ENCODE measurements at places on chromosomes 4 and X.
A peak's percentile ranks its signal among the peaks of the same experiment; 100 is the strongest.

GRCh38 chrX:152895724-152896420, 2.0 kb upstream of the ZNF185 start:
- no peak for DNase-seq

DNA sequence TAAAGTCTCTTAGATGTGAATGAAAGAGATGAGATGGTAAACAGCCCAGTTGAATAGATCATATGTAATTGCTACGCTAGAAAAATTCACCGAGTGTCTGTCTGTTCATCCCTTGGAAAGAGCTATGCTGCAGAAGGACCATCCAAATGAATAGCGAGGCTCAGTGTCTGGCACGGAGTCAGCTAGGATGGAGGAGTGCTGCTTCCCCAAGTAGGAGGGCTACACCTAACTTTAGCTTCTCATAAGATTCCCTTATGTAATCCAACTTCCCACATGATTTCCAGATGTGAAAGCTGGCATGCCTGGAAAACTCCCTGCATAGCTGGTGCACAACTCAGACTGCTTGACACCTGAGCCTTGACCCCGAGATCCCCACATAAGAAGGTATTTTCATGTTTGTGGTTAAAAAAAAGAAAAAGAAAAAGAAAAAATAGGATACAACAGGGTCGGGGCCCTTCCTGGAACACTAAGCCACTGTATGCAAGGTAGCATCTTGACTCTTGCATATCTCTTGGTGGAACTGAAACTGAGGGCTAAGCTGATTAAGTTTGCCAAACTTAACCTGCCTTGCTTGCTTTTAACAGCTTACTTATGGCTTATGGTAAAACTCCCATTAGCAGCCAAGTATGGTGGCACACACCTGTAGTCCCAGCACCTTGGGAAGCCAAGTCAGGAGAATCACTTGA, 82.3 kb downstream of the FREM3 start:
- DNase-seq, result no peak

- DNase-seq, result no peak
Measured at GRCh38 chrX:129099207-129099606, 424.1 kb downstream of the SMARCA1 start.

DNA sequence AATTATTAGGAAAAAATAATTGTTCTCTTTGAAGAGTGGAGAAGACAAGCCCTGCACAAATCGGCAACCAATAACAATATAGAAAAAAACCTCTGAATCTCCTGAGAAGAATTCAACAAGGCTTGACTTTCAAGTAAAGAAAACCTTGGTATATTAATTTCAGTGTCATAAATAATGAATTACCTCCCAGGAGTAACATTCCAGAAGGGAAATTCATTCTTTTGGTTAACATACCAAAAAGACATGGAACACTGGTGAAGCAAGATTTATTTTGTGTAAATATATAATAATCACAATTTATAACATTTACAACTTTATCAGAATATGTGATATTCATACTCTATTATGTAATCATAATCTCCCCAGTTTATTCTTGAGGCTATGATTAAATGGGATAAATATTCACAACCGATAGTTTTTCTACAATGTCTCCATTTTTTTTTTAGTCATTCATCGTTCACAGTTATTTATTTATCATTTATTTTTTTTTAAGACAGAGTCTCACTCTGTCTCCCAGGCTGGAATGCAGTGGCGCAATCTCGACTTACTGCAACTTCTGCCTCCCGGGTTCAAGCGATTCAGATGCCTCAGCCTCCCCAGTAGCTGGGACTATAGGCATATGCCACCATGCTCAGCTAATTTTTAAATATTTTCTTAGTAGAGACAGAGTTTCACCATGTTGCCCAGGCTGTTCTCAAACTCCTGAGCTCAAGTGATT, 53.0 kb upstream of the RPS6KA6 start:
- DNase-seq, result no peak

DNA sequence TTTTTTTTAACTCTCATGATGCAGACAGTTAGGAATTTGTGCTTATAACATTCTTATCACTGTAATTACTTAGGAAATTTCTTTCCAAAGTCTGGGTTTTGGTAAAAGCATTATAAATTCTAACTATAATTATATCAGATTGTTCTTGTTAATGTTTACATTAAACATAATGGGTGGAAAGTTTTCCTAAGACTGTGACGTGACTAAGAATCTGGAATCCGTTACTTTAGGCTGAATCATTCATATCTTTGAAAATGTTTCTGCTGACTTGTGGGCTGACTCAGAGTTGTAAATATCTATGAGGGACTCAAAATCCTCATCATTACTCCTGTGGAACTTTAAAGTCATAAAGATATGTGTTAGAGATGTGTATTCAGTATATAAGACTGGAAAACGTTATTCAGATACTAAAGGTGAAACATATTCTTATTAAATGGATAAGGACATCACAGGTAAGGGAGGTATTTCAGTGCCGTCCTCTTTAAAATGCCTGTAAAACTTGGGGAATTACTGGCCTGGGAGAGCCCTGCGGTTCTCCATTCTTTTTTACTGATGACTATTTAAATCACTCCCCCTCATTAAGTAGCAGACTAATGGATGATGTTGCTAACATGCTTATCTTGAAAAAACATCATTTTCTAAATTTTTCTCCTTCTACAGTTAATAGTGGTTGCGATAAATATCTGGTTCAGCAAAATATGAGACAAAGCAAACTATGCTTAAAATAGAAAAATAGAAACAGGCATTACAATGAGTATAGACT, 159.0 kb downstream of the DCLK2 start:
- DNase-seq, result no peak

DNA sequence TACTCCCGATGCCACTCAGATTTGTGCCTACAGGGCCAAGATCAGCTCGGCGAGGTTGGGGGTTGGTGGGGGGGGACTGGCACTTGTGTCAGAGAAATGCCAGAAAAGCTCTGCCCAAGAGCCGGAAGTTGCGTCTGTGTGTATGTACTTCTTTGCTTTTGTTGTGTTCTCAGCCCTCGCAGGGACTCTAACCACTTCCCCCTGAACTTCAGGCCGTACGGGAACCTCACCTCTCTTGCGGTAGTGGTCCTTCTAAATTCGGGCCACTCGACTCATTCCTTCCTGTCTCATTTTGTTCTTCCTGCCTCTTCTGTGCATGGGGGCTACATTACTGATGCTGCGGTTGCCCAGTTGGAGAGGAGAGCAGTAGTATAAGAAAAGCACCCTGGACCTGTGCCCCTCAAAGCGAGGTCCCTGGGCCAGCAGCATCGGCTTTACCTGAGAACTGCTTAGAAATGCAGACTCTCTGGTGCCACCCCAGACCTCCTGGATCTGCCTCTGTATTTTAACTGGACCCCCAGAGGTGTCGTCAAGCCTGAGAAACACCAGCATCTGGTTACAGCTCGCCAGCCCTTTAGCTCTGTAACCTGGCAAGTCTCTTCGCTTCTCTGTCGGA, 146.3 kb upstream of the RPS6KA3 start:
- no peak for DNase-seq

DNA sequence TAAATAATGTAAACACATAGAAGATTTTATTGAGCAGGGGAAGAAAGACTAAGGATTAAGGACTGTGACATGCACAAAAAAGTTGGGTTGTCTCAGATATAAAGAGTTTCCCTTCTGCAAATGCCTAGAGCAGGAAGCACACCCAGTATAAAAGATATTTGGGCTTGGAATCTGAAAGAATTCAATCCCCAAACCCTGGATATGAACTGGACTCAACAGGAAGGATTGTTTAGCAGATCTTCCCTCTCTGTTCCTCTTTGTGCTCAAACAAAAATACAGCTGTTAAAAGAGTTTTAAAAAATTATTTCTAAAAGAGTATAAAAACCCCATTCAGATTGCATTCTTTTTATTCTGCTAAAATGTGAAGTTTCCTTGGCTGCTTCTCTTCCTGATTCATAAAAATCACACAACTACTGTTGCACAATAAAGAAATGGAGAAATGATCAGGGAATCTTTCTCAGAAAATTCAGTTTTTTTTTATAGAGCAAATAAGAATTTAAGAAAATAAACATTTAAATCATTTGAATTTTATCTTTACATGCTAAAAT, 71.4 kb downstream of the PDLIM5 start:
- DNase-seq, result no peak

DNA sequence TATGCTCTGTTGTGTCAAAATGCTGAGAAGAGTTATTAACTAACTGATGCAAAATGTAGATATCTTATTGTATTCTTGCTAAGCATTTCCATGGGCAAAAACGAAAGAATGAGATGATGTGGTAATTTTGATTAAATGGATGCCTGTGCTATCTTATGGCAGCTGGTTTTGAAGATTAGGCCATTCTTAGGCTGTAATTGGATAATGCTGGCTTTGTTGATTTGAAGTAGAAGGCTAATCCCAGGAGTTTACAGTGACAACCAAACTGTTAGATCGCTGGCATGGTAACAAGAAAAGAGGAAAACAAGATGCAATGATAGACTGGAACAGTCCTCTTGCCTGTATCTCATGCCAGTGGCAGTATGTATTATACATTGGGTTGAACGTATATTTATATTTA, 74.1 kb upstream of the WDR44 start:
- DNase-seq, result no peak

DNA sequence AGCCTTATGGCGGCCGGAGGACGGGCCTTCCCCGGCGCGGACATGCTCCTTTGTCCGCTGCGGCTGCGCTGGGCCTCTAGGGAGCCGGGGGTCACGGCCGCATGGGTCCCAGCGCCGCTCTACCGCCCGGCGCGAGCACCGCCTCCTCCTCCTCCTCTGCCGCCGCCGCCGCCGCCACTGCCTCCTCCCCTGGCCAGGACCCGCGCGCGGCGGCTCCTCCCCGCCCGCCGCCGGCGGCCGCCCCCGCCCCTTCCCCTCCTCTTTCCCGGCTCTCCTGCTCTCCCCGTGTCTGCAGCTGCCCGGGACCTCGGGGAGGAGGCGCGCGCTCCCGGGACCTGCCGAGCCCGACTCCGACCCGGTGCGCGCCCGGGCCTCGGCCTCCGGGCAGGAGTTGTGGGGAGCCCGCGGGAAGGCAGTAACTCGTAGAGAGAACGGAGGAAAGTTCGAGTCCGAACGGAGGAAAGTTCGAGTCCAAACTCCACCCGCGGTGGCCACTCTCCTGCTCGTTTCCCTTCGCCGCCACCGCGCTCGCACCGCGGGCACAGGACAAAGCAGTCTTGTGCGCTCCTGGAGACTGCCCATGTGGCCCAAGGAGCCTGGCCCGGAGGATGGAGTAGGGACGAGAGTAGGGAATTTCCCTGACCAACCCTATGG, at the start of gene ADGRA3:
TSS of gene ADGRA3 (minus strand) at position 179 of the 654 bp plus-strand sequence. CDS start 282 bp downstream, outside the sequence.
- DNase-seq, result peak; percentile 60

- DNase-seq, result no peak
Measured at GRCh38 chr4:98222306-98222705, 38.9 kb upstream of the RAP1GDS1 start.

- no peak for DNase-seq
Measured at GRCh38 chrX:149881081-149881711, at the start of gene MAGEA8. TSS of gene MAGEA8 (plus strand) at chrX:149881183. CDS start at chrX:149884273, 3,090 bp downstream.

DNA sequence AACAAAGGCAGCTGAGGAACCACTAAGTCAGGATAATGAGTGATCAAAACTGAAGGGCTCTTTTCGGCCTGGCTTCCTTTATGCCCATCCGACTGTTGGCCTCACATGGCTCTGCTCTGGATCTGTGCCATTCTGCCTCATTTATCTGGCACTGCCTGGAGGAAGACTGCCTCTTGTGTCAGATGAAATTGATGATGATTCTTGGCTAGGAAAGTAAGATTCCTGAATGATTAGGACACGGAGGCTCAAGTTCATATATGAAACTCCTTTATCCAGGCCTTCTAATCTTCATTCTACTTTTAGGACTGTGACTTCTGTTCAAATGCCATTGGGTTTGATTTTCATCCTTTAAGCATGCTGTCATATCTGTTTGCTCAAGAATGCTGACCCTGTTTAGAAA, 475.4 kb upstream of the RPS6KA3 start:
- DNase-seq, result no peak

DNA sequence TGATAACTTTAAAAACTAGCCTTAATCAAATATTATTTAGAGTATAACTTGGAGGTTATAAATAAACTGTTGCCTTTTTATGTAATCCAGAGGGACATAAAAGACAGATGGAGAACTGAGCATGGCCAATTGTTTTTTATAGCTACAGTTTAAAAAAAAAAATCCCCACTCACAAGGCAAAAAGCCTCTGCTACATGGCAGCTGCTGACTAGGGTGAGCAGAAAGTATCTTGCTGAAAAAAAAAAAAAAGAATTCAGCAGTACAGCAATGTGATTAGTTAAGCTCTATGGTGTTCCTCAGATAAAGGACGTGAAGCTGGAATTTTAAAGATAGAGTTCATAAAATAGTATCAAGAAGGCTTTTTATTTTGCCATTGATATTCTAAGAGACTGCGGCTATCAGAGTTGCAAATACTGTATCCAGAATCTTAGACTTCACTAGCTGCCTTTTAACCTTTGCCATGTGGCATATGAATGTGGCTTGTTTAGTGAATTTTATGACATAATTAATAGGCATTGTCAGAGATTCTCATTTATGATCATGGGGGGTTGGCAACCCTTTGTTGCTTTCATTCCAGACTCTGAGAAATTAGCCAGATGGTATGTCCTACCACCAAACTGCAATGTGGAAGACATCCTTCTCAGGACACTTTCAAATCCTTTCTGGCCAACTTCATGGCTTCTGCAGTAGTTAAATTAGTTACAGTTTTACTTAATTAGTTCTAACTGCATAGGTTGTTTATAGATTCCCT, 498.0 kb downstream of the STPG2 start:
- DNase-seq, result no peak

DNA sequence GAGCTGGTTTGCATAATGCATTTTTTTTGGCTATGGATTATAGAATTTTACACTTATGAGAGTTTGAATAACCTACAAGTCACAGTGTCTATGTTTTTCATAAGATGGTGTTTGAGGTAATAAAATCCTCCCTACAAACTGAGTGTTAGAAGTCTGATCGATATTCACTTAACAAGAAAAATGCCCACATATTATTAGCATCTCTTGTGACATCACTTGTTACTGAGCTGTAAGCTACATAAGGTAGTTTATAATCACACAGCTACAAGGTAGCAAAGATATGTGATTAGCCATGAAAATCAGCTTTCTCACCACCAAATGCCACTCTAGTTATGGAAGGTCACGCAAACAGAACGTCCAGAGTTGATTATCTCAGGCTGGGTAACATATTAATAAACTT, 669.6 kb downstream of the PCDH18 start:
- no peak for DNase-seq

DNA sequence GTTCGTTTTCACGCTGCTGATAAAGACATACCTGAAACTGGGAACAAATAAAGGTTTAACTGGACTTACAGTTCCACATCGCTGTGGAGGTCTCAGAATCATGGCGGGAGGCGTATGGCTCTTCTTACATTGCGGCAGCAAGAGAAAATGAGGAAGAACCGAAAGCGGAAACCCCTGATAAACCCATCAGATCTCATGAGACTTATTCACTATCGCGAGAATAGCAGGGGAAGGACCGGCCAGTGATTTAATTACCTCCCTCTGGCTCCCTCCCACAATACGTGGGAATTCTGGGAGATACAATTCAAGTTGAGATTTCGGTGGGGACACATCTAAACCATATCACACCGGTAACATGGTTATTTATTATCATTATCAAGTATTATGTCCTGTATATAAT, 2204.5 kb downstream of the ARAP2 start:
- DNase-seq, result no peak

All from right atrium auricular region (tissue), 2 donors.